ENCODE measurements at places on chromosomes 1 and 21.

DNA sequence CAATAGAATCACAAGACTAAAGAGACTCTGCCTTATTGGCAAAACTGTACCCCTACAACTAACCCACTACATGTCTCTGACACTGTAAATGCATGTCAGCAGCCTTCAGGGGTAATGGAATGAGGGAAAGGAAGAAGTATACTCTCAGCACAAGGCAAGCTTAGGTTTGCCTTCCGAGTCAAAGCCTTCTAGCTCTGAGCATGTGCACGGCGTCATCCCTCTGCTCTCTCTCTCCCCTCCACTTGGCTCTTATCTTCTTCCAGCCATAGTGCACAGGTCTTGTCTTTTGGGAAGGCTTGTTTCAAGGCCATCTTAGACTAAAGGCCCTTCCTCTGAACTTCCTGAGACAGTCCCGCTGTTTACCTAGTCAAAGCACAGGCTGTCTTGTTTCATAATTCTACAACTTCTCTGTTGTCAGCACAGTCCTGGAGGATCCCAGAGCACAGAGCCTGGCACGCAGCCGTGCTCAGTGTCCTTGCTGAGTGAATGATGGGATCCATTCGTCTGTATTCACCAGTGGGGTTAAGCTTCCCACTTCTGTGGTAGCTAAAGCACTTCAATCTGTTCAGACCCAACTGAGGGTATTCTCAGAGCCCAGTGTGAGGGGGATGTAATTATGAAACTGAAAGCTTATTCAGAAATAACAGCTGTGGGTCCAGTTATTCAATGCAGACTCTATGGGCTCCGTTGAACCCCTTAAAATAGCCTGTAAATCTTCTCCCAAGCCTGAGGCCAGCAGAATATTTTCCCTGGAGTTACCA is 166.5 kb upstream of the PLD5 start:
- no peak for DNase-seq

- DNase-seq = no peak
These were observed 97.5 kb upstream of the EDN2 start for GRCh38 chr1:41582004-41582325.

GRCh38 chr1:89723863-89724262 is 90.9 kb downstream of the LRRC8C start:
- no peak for DNase-seq

DNA sequence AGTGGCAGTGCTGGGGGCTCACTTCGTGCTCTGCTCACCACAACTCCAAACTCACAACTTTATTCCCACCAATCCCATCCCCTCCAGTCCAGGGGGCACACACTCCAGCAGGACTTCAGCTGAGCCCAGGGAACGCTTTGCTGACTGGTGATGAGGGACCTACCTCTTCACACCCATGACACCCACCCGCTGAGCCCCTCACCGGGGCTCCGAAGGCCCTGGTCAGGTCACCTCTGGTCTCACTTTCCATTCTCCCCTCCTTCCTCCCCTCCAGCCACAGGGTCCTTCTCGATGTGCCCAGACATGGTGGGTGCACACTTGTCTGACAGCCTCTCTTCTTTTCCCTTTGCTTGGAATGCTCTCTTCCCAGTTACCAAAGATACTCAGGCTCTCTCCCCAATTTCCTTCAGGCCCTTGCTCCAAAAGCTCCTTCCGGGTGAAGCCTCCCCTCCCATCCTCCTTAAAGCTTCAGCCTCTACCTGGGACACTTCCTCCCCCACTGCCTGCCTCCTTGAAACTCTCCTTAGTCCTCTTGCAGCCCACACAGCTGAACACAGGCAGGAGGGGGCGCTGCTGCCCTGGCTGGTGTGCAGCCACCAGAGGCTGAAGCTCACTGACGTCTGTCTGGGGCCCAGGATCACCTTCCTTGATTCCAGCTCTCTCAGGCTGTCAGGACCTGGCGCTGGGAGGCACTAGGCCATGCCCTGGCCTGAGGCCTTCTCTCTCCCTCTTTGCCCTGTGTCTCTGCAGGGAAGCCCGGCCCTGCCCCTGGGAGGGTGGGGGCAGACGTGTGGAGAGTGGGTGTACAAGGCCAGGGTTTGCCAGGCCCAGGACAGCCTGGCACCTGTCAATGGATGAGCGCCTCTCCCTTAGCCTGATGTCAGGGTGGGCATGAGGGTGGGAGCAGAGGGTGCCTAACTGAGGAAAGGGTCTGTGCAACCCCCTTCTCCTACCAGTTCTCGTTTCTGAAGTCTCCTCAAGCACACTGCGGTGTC is 1.6 kb downstream of the KCNE1 start:
- peak; percentile 55 for DNase-seq

GRCh38 chr21:41199123-41199522 is 31.2 kb downstream of the BACE2 start:
- no peak for DNase-seq

- DNase-seq = no peak
These were observed 3.4 kb downstream of the TNFRSF25 start for GRCh38 chr1:6462412-6463119.

Data from erythroblast (primary cell).